ENCODE measurements at places on chromosomes 6 and 20.

GRCh38 chr20:41224281-41224680 lies 86.9 kb downstream of the PLCG1 start:
- no peak for DNase-seq

DNA sequence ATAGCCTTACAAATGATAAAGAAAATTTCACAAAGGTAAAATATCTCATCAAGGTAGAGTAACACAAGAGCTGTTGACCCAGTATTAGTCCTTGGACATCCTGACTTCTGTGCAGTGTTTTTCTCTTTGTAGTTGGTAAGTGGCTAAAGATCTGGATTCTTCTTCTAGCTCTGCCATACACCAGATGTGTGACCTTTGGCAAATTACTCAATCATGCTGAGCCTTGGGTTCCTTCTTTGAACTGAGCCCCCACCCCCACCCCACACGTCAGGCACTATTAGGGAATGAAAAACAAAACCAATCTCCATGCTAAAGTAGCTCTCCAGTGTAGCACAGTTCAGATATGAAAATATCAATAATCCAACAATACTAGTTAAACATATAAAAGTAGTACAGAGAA lies 15.1 kb upstream of the TRIM39 start:
- DNase-seq, result no peak

- no peak for DNase-seq
These were observed at the start of gene NFATC2 for GRCh38 chr20:51542571-51543421. Gene NFATC2, minus strand, starts transcription at chr20:51542719. Its CDS starts 220 bp downstream, at chr20:51542499.

DNA sequence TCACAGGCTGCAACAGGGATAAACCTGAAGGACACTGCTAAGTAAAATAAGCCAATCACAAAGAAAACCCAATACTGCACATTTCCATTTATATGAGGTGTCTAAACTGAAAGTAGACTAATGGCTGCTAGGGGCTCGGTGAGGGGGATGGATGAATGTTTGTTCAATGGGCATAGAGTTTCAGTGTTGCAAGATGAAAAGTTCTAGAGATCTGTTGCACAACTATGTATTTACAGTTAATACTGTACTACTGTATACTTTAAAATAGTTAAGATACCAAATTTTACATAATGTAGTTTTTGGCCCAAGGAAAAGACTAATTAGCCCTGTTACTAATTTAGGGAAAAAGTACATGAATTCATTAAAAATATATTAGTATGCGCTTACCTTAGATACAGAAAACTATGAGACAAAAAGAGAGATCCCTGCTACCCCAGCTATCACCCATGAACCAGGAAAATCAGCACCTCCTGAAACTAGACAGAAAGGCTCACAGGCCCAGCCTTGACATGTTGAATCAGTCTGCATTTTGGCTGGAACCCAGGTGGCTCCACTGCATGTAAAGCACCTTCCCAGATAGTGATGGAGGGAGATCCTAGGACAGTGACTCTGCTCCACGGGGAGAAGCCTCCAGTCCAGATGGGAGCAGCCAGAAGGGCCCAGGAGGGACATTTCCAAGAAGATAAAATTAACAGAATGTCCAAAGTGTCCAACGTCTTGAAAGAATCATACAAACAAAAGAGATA lies 16.1 kb downstream of the HLA-F start:
- DNase-seq, result no peak

- DNase-seq, result no peak
These were observed 135.3 kb upstream of the NT5E start for GRCh38 chr6:85314586-85314985.

- no peak for DNase-seq
These were observed 226.4 kb upstream of the ZNF217 start for GRCh38 chr20:53819973-53820451.

- DNase-seq, result no peak
These were observed 43.7 kb downstream of the TMEM200A start for GRCh38 chr6:130409418-130410100.

GRCh38 chr6:128118401-128118800 lies 217.5 kb upstream of the THEMIS start:
- no peak for DNase-seq

- DNase-seq, result no peak
These were observed 67.6 kb downstream of the SLC22A2 start for GRCh38 chr6:160190973-160191372.

- no peak for DNase-seq
These were observed 54.7 kb downstream of the SSR1 start for GRCh38 chr6:7258231-7258763.

DNA sequence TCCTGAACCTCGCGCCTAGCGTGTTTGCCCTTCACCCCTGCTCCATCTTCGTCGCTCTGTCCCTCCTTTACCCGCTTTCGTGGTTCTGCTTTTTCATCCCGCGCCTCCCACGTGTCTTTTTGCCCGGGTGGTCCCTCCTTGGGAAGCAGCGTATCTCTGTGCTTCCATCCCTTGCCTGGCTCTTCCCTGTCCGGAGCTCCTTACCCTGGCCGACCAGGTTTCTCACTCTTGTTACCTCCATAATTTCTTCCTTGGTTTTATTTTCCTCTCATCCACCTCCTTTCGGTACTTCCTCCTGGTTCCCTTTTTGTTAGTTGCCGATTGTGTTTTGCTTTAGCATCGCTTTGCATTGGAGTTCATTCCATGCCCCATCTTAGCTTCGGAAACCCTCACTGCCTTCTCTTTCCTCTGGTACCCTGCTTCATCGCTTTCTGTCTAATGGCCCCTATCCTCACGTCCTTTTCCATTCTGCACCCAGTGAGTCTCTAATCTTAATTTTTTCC lies 735 bp downstream of the FAM135A start:
- DNase-seq, result peak; percentile 39

- DNase-seq, result no peak
These were observed 4.8 kb upstream of the STX16 start for GRCh38 chr20:58646257-58646656.

GRCh38 chr6:150169181-150169580 lies 26.3 kb downstream of the PPP1R14C start:
- DNase-seq, result no peak

GRCh38 chr6:137352859-137353258 lies 133.7 kb upstream of the IFNGR1 start:
- DNase-seq, result no peak

GRCh38 chr6:7140631-7141378 lies 33.0 kb downstream of the RREB1 start:
- DNase-seq, result peak; percentile 62

- no peak for DNase-seq
These were observed 260.5 kb downstream of the FOXC1 start for GRCh38 chr6:1870251-1870650.

GRCh38 chr6:27267857-27268434 lies 20.4 kb downstream of the PRSS16 start:
- DNase-seq, result no peak

DNA sequence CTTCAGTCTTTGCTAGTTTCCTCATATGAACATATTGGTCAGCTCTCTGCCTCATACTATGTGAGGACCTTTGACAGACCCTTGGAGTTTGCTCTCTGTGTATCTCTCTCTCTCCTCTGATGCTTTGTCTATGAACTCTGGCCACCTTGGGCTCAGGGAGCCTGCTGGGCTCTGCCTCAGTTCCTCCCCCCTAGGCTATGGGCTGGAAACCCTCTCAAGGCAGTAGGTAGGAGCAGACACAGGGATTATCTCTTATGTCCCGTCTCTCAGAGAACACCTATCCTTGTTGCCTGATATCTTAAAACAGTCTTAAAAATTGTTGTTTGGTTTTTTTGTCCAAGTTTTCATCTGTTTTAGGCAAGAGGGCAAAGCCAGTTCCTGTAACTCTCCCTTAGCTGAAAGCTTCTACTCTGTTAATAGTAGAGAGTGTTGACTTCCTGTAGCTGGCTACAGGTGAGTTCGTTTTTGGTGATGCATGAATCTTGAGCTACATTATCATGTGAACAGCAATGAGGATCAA lies 68.3 kb downstream of the BCAS1 start:
- no peak for DNase-seq

GRCh38 chr6:100228834-100229441 lies 234.9 kb upstream of the MCHR2 start:
- DNase-seq, result peak; percentile 28

DNA sequence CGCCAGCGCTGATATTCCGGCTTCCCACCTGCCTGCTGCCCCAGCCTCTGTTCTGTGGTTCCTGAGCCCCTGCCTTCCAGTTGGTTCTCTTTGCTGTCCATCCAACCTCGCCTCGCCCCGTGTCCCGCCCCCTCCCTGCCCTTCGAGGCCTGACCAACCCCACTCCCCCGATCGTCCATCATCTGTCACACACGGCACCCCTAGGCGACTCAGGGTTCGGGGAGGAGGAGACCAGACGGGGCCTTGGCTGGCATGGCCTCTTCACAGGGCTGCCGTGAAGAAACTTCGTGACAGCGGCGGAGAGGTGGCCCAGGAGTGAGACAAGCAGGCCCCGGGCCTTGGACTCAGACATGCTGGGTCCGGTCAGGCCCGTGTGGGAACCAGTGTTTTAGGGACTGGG lies 226.1 kb downstream of the QKI start:
- DNase-seq, result no peak

DNA sequence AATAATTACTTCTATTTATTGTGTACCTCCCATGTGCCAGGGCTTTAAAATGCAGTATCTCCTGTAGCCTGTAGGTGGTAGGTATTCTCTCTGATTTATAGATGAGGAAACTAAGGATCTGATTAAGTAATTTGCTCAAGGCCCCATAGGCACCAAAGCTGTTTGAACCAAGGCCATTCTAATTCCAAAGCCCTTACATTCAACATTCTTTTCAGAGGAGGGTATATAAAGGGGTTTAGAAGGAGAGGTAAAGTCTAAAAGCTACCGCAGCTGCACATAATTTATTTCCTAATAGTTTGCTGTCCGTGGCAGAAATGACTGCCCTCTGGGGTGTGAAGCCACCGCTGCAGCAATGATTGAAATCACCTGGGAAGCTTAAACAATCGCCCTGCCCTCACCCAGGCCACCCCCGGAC lies 95.0 kb upstream of the FAM8A1 start:
- DNase-seq, result no peak

GRCh38 chr6:157273756-157274470 lies 49.4 kb downstream of the TMEM242 start:
- peak; percentile 44 for DNase-seq

- peak; percentile 46 for DNase-seq
These were observed 980 bp downstream of the MBOAT1 start for GRCh38 chr6:20211037-20211940.

- no peak for DNase-seq
These were observed 29.8 kb downstream of the DCBLD1 start for GRCh38 chr6:117512056-117512828.

- no peak for DNase-seq
These were observed 7.4 kb downstream of the ADRM1 start for GRCh38 chr20:62309947-62310756.

DNA sequence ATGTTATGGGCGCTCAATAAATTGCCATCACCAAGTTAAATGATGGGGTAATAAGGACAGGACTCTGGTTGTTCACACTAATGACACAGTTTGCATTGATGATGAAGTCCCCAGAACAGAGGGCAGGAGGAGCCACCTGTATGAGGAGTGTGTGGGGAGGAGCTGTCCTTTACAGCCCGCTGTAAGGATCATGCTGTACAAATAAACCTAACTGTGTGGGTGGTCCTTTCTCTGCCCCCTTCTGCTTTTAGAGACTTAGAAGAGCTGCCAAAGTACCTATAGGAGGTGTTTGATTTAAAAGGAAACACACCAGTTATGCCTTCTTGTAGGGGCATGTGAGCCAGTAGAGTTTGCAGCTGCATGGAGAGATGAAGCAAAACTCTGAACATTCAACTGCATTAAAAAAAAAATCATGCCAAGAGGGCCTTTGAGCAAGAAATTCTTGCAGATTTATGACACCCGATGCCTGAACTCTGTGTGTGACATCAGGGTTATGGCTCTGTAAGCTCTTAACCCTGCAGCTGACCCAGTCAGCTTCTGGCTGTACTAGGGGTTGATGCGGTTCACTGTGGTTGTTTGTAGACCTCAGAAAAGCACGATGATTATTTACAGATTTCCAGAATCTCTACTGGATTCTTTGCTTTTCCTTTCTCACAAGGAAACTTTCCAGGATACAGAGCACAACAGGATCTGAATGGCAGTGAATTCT lies 67.4 kb downstream of the UST start:
- no peak for DNase-seq

- DNase-seq, result no peak
These were observed 23.5 kb upstream of the NUP153 start for GRCh38 chr6:17730078-17730704.

GRCh38 chr20:18688676-18689075 lies 100.8 kb downstream of the DTD1 start:
- DNase-seq, result no peak

DNA sequence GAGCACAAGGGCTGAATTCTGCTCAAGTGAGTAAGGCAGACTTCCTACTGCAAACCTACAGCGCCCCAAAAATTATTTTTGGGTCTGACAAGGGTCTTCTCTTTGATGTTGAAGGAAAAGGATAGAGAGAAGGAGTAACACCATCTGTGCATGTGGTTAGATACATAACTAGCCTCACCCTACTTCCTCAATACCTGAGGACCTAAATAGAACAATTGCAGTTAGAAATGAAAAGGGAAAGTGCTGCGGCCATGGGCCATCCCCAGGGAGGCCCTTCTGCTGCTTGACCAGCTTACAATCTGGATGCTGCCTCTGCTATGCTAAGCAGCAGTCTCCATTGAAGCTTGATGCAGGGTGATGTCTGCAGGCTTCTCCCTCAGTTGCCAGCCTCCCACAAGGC lies 63.2 kb upstream of the ARMH2 start:
- DNase-seq, result no peak

GRCh38 chr20:550611-551010 lies 7.0 kb upstream of the CSNK2A1 start:
- DNase-seq, result no peak

DNA sequence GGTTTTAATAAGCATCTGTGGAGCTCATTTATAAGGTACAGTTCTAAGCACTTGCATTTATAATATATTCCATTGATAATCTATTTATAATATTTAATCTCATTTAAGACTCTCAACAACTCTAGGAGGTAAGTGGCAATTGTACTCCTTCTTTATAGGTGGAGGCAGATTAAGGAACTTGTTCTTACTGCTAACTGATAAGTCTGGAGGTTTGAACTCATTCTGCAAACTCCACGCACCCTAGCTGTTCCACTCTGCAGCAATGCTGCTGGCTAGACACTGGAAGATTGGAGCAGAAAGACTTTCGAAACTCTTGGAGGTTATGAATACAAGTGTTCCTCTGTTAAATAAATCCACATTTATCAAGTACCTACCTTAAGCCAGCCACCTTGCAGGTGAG lies 793 bp upstream of the HDAC2 start:
- peak; percentile 60 for DNase-seq

DNA sequence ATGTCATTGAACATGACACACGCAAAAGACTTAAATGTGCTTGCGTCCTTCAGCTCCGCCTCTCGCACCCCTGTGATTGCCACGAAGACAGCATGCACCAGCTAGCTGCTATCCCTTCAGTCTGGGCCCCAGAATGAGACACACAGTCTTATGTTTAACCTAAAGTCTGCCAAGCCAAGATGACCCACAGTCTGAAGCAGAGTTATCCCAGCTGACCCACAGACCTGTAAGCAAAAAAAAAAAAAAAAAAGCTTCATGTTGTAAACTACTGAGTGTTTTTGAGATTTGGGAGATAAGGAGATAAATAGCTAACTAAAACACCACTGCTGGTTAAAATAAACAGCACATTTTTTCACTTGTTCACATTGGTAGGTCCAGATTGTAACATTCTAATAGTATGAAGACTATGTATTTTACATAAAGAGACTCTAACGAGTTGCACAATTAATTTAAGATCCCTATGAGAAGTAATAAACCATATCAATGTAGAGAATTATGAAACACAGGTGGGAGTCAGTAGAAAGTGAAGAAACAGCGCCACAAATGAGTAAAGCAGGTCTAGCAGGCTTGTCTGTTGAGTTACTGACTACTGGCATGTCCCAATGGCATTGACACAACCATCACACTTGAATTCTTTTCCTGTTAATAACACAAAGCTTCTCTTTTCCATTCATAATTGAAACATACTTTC lies 47.4 kb upstream of the CCDC28A start:
- no peak for DNase-seq
